ENCODE measurements at places on chromosomes 5 and 9.

- no peak for DNase-seq
Measured at GRCh38 chr5:52502460-52502999, 285.2 kb upstream of the ITGA1 start.

DNA sequence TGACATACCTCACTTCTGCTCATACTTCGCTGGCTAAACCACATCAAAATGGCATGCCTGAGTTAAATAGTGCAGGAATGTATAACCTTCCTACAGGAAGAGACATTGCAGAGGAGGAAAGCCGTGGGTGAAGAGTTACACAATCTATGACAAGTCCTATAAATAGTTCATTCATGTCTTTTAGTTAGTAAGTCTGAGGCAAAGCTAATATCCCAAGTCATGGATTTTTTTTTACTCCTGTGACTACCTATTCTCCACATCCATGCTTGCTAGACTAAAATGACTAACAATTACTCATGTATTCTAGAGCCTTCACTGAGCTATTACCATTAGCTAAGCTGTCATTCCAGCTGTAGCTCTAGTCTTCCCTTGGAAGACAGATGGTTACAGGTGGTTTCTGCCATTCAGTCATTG lies 391.3 kb downstream of the NR2F1-AS1 start:
- no peak for DNase-seq

GRCh38 chr5:81739291-81739690 lies 11.6 kb downstream of the SSBP2 start:
- no peak for DNase-seq

GRCh38 chr9:94553029-94553938 lies 1.6 kb upstream of the PCAT7 start:
- no peak for DNase-seq

DNA sequence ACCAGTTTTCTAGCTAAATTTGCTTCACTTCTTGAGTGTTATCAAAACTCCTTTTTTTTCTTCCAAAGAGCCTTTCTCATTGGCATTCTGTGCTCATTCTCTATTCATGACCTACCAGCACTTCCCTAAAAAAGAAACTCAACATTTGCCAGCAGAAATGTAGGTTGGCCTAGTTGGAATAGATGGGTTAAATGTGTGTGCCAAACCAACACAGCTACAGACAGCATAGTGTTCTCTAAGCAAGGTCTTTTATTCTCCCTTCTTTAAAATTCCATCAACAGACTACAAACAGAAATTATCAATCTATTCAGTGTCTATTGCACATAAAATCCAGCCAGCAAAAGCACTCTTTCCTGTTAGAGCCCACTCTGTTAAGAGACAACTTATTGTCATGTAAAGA lies 255.8 kb upstream of the PUM3 start:
- no peak for DNase-seq
